Esophagus muscularis mucosa (tissue), 4 donors: ENCODE measurements at places on chromosomes 13 and 19. TPM values are rescaled to one million over a fixed set of nuclear protein-coding genes. Genes with fewer than 3 reads are reported as not detected.

BCL2L12 gene
- total RNA-seq, result 4.2 TPM

AXL gene
- total RNA-seq, result 210 TPM

HRC gene
- 3.4 TPM for total RNA-seq

CERS1 gene
- 1.2 TPM for total RNA-seq

ERICH6B gene
- total RNA-seq, result not detected

CCDC124 gene
- 51.2 TPM for total RNA-seq

MIDN gene
- total RNA-seq, result 72.2 TPM

JSRP1 gene
- total RNA-seq, result not detected

KLK8 gene
- total RNA-seq, result not detected

CGB1 gene
- total RNA-seq, result not detected

FPR2 gene
- total RNA-seq, result not detected

GIPC3 gene
- 5.0 TPM for total RNA-seq

GRCh38 chr13:47976325-47976724 is 24.7 kb downstream of the SUCLA2 start:
- H3K4me3 ChIP-seq, result no peak overlapping the region
- no peaks in the 10 kb centered on the region for H3K27me3 ChIP-seq
- no peaks in the 10 kb centered on the region for H3K4me1 ChIP-seq
- no peak overlapping the region for H3K27ac ChIP-seq

GRCh38 chr13:29472332-29472961 is 123.0 kb downstream of the SLC7A1 start:
- H3K27me3 ChIP-seq, result no peaks in the 10 kb centered on the region
- no peak overlapping the region for H3K4me3 ChIP-seq
- H3K36me3 ChIP-seq, result no peaks in the 10 kb centered on the region
- no peak overlapping the region for H3K27ac ChIP-seq
- no peak for DNase-seq

DNA sequence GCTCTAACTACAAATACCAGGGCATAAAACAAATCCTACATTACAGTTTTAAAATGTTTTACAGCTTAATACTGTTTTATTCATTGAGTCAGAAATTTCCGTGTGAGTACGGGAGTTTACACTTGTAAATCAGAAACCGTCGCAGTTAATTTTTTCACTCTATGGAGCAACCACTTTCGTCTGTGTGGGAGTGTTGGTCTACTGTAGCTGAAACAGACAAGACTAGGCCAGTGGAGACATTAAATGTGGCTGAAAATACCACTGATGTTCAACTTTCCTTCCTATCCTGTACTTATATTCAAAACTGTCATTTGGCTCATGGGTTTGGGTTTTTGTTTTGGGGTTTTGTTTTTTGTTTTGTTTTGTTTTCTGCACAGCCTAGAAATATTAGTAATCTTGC is 268.7 kb downstream of the DCT start:
- no peak for DNase-seq
- H3K4me1 ChIP-seq, result no peaks in the 10 kb centered on the region
- no peak overlapping the region for H3K27ac ChIP-seq
- no peaks in the 10 kb centered on the region for H3K36me3 ChIP-seq
- no peak overlapping the region for H3K4me3 ChIP-seq

GRCh38 chr13:30440910-30441703 is 18.8 kb downstream of the UBE2L5 start:
- H3K27me3 ChIP-seq, result no peaks in the 10 kb centered on the region
- H3K4me1 ChIP-seq, result peaks cover 12% of the 10 kb centered on the region
- H3K36me3 ChIP-seq, result no peaks in the 10 kb centered on the region
- no peak overlapping the region for H3K27ac ChIP-seq
- peak; percentile 39 for DNase-seq

GRCh38 chr13:64029343-64030093 is 2613.9 kb upstream of the PCDH20 start:
- no peak overlapping the region for H3K4me3 ChIP-seq
- DNase-seq, result no peak
- no peak overlapping the region for H3K27ac ChIP-seq
- H3K27me3 ChIP-seq, result no peaks in the 10 kb centered on the region

DNA sequence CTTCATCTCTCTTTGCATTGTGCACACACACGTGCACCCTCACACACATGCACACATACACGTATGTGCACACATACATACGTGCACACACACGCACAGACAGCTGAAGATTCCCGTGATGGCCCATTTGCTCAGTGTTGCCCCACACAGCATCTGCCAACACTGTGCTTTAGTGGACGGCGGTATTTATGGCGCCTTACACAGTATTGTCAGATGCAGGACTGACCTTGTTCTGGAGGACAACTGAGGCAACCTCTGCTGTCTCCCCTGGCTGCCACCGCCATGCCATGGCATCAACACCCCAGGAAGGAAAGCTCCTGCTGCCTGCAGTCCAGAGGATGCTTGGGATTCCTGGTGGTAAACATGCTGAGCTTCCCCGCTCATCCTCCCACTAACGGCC is 316.4 kb downstream of the TEX29 start:
- H3K36me3 ChIP-seq, result no peaks in the 10 kb centered on the region
- H3K27me3 ChIP-seq, result peaks cover 17% of the 10 kb centered on the region
- no peak overlapping the region for H3K4me3 ChIP-seq
- DNase-seq, result no peak
- H3K4me1 ChIP-seq, result no peaks in the 10 kb centered on the region
- no peak overlapping the region for H3K27ac ChIP-seq

- no peaks in the 10 kb centered on the region for H3K36me3 ChIP-seq
- no peaks in the 10 kb centered on the region for H3K27me3 ChIP-seq
- H3K27ac ChIP-seq, result no peak overlapping the region
- H3K4me3 ChIP-seq, result no peak overlapping the region
Observed at GRCh38 chr13:101511766-101512165, 59.3 kb downstream of the ITGBL1 start.

DNA sequence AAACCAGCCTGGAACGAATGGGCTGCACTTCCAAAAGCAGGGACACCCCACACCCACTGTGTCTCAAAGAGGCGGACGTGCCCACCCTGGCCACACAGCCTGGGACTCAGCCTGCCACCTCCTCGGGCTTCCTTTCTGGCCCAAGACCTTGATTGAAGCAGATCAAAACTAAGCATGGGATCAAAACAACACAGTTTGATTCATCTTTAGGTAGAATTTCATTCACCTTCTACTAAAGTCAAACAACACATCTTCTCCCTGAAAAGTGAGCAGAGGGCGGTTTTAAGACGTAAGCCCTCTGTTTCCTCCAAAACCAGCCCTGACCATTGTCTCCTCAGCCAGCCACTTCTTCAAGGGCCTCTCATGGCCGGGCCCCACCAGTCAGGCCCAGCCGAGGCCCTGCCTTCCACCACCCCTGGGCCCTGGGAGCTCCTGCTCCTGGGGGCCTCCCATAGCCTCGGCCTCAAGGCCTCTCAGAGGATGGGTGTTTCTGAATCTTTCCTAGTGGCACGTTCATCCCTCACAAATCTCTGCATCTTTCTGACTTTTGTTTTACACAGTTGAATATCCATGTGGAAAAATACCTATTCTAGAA is 6.3 kb upstream of the F10 start:
- no peak for DNase-seq
- H3K36me3 ChIP-seq, result no peaks in the 10 kb centered on the region
- no peak overlapping the region for H3K4me3 ChIP-seq
- H3K4me1 ChIP-seq, result no peaks in the 10 kb centered on the region
- H3K27me3 ChIP-seq, result no peaks in the 10 kb centered on the region
- H3K27ac ChIP-seq, result no peak overlapping the region

DNA sequence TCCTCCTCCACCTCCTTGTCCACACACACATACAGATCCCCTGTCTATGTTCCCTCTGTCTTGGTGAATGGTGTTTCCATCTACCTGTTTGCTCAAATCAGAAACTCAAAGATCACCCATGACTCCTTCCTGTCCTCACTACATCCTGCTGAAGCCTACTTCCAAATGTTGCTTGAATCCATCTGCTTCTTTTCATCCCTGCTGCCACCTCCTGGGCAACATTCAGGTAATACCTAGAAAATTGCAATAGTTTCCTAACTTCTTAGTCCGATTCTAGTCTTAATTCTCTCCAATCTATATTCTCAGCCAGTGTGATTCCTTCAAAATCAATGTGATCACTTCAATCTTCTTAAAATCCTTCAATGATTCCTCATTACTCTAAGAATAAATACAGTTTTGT is 155.5 kb upstream of the STARD13 start:
- peak overlapping the region; percentile 6 for H3K27ac ChIP-seq
- no peaks in the 10 kb centered on the region for H3K27me3 ChIP-seq
- H3K4me3 ChIP-seq, result no peak overlapping the region
- DNase-seq, result no peak

GRCh38 chr19:48480183-48480557 is 11.0 kb downstream of the CYTH2 start:
- no peak for DNase-seq
- peak overlapping the region; percentile 95 for H3K27ac ChIP-seq

DNA sequence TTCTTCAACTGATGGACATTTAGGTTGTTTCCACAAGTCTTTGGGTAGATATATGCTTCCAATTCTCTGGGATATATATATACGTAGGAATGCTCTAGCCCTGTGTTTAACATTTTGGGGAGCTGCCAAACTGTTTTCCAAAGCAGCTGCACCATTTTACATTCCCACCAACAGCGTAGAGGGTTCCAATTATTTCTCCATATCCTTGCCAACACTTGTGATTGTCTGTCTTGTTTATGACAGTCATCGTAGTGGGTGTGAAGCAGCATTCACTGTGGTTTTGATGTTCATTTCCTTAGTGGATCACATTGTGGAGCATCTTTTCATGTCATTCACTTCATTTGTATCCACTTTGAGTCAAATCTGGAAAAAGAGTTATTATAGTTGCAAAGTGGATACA is 4.7 kb upstream of the CBLC start:
- peaks cover 17% of the 10 kb centered on the region for H3K27me3 ChIP-seq
- no peak overlapping the region for H3K4me3 ChIP-seq
- H3K4me1 ChIP-seq, result peaks cover 11% of the 10 kb centered on the region

DNA sequence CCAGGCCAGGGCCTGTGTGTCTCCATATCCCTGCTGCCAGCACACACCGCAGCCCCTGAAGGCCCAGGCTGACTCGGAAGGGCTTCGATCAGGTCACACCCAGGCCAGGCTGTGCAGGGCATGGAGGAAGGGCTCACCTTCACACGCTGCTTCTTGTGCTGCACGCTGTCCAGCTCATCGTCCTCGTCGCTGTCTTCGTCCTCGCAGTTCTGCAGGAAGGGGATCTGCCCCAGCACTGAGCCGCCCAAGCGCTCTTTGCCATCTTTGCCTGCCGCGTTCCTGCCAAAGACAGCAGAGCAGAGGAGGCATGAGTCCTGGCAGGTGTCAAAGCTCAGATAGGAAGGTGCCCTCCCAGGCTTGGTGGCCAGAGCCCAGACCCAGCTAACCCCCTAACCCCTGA is 13.7 kb upstream of the PRKD2 start:
- peaks cover 96% of the 10 kb centered on the region for H3K36me3 ChIP-seq
- no peak overlapping the region for H3K4me3 ChIP-seq
- H3K27ac ChIP-seq, result no peak overlapping the region
- no peaks in the 10 kb centered on the region for H3K27me3 ChIP-seq
- H3K4me1 ChIP-seq, result peaks cover 42% of the 10 kb centered on the region

- H3K4me3 ChIP-seq, result no peak overlapping the region
- no peaks in the 10 kb centered on the region for H3K36me3 ChIP-seq
- no peak for DNase-seq
- no peak overlapping the region for H3K27ac ChIP-seq
- peaks cover 78% of the 10 kb centered on the region for H3K4me1 ChIP-seq
Observed at GRCh38 chr13:98535501-98536354, 41.2 kb downstream of the STK24 start.

DNA sequence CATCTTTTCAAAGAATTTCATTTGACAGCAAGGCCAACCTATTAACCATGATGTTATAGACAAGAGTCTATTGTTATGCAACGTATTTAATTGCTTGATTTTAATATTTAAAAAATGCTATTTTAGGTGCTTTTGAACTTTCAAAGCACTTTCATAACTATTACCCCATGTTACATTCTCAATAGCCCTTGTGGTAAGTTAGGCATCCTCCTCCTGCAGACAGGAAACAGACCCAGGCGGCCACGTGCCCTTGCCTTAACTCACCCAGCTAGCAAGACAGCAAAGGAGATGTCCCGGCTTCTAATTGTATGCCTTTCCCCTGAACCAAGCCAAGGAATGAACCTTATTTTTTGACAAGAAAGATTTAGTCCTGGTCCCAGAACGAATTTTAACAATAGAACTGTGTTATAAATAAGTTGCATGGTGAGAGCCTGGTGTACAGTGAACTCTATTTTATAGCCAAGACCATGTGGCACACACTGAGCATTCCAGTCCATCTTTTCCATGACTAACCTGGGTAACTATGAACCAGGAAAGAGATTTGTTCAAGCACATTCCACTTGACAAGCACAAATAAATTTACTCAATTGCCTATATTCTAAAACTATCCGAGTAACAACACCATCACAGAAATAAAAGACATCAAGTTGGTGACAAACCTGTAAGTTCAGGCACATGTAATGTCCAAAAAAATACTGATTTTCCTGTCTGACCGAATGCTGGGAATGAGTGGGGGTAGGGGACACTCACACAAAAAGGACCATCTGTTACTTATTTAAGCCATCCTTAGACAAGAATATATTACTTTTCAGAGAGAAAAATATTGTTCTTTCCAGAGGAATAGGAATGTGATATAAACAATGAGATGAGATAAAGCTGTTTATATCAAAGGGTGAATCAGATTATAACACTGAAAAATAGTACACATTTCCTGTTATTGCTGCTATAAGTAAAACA is 163.0 kb downstream of the EFNB2 start:
- DNase-seq, result no peak
- peaks cover 19% of the 10 kb centered on the region for H3K4me1 ChIP-seq
- H3K36me3 ChIP-seq, result no peaks in the 10 kb centered on the region
- no peaks in the 10 kb centered on the region for H3K27me3 ChIP-seq
- no peak overlapping the region for H3K27ac ChIP-seq

DNA sequence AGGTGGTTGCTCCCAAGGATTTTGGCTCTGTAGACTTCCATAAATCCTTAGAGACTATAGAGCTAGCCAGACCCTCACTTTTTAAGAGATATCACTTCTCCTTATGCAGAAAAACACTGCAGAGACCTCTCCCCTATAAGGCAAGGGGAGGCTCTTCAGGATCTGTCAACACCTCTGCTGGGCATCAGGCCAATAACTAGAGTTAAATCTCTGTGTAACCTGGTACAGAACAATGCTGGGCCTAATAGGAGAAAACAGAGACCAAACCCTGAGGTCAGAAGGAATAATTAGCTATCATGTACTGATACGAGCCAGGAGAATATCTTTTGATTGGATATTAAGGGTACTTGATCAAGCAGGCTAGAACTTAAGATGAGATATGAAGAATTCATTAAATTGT is 358.5 kb downstream of the TBC1D4 start:
- H3K36me3 ChIP-seq, result no peaks in the 10 kb centered on the region
- DNase-seq, result no peak
- no peak overlapping the region for H3K27ac ChIP-seq
- no peaks in the 10 kb centered on the region for H3K27me3 ChIP-seq
- no peaks in the 10 kb centered on the region for H3K4me1 ChIP-seq

GRCh38 chr13:43054803-43055802 is 31.7 kb downstream of the DNAJC15 start:
- no peaks in the 10 kb centered on the region for H3K27me3 ChIP-seq
- H3K27ac ChIP-seq, result peak overlapping the region; percentile 63
- H3K4me3 ChIP-seq, result peak overlapping the region; percentile 47

- no peaks in the 10 kb centered on the region for H3K27me3 ChIP-seq
- H3K4me3 ChIP-seq, result peak overlapping the region; percentile 14
- H3K4me1 ChIP-seq, result peaks cover 23% of the 10 kb centered on the region
- H3K36me3 ChIP-seq, result peaks cover 14% of the 10 kb centered on the region
- H3K27ac ChIP-seq, result no peak overlapping the region
- no peak for DNase-seq
Observed at GRCh38 chr19:58468216-58468839, 1.4 kb downstream of the ZNF324 start.
